HFF-Myc (cell line): ENCODE measurements at places on chromosomes 11 and 22.

DNA sequence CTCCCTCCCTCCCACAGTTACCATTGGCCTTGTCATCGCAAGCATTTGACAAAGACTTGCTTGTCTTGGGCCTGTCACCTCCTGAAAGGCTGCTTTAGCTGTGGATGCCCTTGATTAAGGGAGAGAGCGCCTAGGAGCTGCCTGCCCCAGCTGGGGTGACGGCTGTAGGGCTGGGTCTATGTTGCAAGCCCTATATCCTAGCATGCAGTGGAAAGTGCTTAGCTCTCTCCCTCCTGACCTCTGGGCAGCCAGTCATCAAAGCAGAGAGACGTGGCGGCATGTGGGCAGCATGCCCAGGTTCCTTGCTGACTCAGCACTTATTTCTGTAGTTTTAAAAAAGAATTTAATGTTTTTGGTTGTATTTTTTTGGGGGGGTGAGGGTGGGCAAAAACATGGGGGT is 75.9 kb downstream of the BARX2 start:
- no peak for DNase-seq

GRCh38 chr11:79201677-79202347 is 239.0 kb downstream of the TENM4 start:
- no peak for DNase-seq

DNA sequence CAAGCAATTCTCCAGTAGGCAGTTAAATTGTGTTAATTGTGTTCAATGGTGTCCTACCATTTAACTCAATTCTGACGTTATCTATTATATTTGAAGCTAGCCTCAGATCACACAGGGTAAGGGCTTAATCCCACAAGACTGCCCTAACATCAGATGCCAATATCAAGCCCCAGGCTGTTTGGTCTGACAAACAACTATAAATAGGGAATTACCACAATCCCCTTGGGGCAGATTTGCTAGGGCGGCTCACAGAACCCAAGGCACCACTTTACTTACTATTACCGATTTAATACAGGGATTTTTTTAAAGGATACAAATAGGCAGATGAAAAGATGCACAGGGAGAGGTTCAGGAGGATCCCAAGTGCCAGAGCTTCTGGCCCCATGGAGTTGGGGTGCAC is 678.4 kb downstream of the OPCML start:
- DNase-seq, result no peak

DNA sequence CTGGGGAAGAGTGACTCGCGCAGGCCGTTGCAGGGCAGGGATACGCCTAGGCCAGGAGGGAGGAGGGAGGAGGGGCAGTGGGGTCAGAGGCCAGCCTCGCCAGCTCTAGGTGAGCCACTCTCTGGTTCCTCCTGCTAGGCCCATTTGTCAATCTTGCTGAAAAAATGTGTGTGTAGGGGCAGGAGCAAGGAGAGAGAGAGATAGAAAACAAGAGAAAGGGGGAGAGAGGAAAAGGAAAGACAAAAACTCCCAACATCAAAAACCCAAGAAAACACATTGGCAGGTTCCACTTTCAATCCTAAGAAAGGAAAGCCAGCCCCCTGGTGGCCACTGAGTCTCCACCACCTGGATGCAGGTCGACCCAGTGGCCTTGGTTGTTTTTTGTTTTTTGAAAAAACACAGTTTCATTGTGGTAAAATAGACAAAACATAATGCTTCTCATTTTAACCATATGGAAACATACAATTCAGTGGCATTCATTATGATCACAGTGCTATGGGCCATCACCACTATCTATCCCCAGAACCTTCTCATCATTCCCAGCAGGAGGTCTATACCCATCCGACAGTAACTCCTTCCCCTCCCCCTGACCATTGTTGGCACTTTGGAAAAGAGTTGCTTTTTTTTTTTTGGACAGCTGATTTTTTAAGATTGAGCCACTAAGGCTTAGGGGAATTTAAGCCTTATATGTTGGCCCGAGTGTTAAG is 10.9 kb downstream of the OMP start:
- no peak for DNase-seq

DNA sequence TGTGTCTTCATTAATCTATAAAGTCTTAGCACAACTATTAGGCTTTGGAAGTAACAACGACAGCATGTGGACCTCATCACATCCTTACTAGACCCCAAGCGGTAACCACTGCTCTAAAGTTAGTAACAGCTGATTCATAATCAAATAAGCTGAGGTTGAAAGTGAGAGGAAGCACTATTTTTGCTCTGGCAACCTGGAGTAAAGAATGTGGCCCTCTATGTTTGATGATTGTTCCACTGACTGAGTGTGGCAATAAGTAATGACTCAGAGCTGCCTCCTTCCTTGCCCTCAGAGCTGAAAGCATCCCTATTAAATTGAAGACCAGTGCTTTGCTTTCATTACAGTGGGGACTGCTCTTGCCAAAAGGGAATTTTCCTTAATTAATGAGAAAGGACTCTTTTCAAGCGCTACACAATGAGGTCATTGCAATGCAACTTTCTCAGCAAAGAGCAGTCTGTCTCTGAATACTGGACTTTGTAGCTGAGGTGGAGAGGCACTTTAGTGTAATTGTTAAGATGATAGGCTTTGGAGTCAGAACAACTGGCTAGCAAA is 906.1 kb upstream of the RAG2 start:
- DNase-seq, result peak; percentile 32

DNA sequence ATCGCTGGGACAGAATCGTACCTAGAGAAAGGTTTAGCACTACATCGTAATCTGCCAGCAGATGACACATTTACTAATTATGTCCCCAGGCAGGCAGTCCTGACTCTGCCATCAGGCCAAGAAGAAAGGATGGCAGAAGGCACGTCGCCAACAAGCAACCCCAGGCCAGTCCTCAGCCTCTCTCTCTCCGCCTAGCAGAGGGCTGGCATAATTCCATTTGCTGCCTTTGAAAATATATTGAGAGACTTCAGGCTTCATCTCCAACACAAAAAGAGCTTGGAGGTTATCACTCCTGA is 1517.0 kb downstream of the TBC1D22A start:
- DNase-seq, result no peak

- no peak for DNase-seq
Observed at GRCh38 chr11:78045851-78046485, 17.7 kb upstream of the THRSP start.

- DNase-seq, result no peak
Observed at GRCh38 chr22:37525746-37526350, 6.6 kb upstream of the CARD10 start.

- DNase-seq, result no peak
Observed at GRCh38 chr11:112024178-112024772, 933 bp upstream of the DLAT start.

DNA sequence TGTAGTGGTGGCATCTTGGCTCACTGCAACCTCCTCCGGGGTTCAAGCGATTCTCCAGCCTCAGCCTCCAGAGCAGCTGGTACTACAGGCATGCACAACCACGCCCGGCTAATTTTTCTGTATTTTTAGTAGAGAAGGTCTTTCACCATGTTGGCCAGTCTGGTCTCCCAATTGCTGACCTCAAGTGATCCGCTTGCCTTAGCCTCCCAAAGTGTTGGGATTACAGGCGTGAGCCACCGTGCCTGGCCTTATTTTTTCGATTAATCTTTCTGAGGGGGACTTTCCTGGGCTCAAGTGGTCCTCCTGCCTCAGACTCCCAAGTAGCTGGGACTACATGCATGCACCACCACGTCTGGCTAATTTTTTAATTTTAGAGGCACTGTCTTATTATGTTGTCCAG is 5.6 kb downstream of the SNU13 start:
- DNase-seq, result no peak

- DNase-seq, result no peak
Observed at GRCh38 chr11:108944471-108945178, 279.8 kb downstream of the DDX10 start.

DNA sequence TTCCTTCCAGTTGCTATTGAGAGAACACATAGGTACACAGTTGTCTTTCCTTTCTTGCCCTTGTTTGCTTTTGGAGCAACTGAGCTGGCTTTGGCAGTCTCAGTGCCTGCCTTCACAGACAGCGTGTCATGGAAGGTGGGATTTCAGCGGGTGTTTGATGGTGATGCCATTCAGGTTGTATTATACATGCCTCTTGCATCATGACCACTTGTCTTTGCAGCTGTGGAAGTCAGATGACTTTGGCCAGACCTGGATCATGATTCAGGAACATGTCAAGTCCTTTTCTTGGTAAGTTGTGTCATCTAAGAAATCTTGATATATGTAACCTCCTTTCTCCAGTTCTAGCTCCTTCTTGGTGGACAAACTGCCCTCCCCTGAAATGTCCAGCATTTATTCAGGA is 37.1 kb upstream of the SORL1-AS1 start:
- DNase-seq, result no peak

DNA sequence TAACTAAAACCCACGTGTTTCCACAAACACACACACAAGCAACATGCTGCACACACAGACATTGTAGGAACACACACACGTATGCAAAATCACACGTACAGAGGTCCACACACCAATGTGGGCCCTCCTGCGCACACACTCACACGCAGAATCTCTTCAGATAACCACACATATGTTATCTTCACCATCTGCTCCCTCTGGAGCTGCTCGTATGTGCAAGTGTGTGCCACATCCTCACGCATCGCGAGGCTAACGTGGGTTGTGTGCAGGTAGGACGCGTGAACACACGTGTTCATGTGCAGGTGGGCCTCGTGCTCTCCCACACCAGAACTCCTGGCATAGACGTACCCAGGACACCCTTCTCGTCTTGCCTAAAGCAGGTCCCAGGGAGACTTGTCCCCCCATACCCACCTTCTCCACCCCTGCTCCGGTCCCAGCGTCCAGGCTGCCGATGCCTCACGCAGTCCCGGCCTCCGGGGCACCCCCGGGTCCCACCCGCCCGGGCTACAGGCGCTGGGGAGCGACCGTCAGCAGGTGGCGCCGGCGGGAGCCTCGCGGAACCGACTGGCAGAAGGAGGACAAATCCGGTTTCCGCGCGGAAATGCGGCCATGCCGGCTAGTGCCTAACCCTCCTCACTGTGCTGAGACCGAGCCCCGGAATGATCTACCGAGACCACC is 10.3 kb upstream of the IGSF9B start:
- no peak for DNase-seq

- no peak for DNase-seq
Observed at GRCh38 chr11:8055091-8055835, 25.7 kb upstream of the TUB start.

- no peak for DNase-seq
Observed at GRCh38 chr11:76625472-76626186, 44.9 kb downstream of the LRRC32 start.

DNA sequence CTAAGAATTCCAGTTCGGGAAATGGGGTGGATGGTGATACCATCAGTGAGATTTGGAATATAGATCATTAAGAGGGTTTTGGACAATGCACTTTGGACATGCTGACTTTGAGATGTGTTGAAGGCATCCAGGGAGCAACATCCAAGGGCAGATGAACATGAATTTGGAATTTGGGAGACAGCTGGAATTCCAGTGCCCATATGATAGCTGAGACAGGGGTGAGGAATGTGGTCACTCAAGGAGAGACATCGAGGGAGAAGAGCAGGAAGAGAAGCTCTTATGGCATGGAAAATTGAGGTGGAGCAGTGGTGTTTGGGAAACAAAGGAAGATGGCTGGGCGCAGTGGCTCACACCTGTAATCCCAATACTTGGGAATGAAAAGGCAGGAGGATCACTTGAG is 11.8 kb upstream of the MICAL2 start:
- no peak for DNase-seq

DNA sequence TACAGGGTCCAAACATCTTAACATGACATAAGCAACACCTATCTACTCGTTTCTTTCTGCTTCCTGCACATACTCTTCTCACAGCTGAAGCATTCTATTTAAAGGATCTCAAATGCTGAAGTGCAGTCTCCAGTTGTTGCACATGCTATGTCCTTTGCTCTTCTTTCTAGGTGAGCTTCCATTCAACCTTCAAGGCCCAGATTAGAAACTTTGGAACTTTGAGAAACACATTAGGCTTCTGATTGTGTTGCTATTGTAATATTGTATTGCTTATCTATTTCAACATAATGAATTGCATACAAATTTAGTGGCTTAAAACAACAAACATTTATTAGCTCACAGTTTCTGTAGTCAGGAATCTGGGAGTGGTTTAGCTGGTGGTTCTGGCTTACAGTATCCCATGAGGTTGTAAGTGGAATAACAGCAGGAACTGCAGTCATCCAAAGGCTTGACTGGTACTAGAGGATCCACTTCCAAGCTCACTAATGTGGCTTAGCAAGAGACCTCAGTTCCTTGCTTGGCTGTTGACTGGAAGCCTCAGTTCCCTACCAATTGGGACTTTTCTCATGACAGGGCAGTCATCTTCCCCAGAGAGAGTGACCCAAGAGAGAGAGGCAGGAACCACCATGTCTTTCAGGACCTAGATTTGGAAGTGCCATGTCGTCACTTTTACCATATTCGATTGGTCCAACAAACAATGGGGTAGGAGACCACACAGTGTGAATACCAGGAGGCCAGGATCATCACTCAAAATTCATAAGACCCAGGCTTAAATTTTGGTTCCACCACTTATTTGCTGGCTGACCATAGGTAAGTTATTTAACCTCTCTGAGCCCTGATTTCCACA is 27.2 kb upstream of the RASSF10 start:
- DNase-seq, result no peak

DNA sequence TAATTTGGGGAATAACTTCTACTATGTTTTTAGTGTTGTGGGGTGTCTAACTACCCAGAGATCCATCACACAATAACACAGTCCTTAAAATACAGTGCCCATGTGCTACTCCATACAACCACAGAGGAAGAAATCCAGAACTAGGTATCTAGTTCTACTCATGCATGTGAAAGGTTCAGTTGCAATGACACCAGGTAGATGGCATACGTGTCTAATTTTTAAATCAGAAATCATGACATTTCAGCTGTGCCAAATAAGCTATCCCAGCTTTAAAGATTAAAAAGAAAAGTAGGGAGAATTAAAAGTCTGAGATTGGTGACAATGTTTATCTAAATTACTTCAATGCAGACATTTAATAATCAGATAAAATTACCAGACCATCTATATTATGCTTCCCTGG is 122.2 kb downstream of the CD44 start:
- no peak for DNase-seq
